KBM-7 (cell line): ENCODE measurements at places on chromosomes 13 and 19.

GRCh38 chr13:93723316-93723715 is 496.7 kb downstream of the GPC6 start:
- no peak for DNase-seq

DNA sequence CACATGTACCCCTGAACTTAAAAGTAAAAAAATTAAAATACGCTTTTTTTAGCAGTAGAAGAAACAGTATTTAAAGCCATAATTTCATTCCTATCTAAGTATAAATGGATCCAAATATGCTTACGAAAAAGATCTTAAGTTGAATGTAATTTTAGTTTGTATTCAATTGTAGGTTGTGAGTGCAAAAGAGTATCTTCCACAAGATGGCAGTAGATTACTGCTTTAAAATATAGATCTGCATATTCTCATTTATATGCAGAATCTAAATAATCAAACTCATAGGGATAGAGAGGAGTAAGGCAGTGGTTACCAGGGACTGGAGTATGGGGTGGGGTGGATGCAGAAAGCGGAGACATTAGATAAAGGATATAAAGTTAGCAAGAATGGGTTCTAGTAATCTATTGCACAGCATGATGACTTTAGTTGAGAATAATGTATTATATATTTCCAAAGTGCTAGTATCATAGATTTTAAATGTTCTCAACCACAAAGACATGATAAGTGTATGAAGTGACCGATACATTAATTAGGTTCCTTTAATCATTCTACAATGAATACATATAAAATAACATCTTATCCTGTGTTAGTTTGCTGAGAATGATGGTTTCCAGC is 14.2 kb downstream of the OR7A17 start:
- peak; percentile 49 for DNase-seq

GRCh38 chr19:31352296-31352781 is 3.1 kb upstream of the TSHZ3 start:
- DNase-seq: no peak

- DNase-seq: no peak
These were observed 91.8 kb upstream of the TSC22D1 start for GRCh38 chr13:44667943-44668342.
